ENCODE measurements at places on chromosomes 12 and 14. TPM values are rescaled to one million over a fixed set of nuclear protein-coding genes. Genes with fewer than 3 reads are reported as not detected.

DNA sequence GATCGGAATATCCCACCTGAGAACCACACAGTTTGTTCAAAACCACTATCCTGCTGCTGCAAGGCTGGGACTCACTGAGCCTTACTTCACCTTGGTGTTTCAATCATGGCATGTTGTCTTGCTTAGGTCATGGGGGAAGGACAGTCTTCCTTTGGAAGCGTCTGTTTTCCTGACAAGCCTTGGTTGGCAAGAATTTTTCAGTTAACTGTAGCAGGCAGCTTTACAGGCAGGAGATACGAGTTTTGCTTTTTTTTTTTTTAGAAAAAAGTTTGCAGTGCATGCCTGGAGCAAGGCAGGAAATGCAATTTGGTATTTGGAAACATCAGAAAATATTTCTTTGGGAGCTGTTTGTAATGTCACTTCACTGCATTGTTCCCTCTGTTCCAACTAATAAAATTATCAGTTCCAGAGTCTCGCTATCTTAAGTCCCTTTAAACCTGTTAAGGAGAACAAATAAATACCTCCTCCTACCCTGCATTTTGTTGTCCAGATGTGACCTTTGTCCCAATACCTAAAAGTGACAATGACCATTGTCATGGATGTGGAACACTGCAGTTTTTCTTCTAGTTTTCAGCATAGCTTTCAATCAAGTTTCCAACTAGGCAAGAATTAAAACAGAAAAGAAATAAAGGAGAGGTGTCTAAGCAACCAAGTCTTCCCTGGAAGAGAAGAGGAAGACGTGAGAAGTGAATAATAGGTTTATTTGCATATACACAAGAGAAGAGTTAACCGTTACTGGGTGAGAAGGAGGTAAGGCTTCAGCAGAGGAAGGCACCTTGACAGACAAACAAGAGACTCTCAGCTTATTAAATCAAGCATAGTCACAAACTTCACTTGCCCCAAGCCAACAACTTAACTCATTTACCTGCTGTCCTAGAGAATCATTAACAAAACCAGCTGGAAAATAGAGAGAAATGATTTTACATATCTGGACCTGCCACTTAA is 71.4 kb upstream of the ACTN1 start:
- DNase-seq, result no peak
- H3K27me3 ChIP-seq, result no peaks in the 10 kb centered on the region
- peaks cover 35% of the 10 kb centered on the region for H3K4me1 ChIP-seq

DNA sequence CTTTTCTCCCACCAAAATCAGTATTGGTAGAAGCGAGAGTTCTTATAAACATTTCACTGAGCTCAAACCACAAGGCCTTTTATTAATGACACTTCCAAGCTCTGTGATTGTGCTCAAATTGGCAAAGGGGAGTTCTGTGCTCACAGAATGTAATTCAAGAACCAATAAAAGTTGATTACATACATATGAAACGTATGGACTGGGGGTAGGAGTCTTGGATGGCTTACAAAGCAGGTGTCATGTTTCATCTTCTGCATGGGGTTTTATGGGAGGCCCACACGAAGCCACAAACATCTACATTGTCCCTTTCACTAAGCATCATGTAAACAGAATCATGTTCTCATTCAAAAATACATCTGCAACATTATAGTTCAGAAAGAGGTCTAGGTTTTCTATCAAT is 828.3 kb downstream of the VRK1 start:
- H3K27me3 ChIP-seq, result no peaks in the 10 kb centered on the region
- no peaks in the 10 kb centered on the region for H3K4me1 ChIP-seq
- no peaks in the 10 kb centered on the region for H3K36me3 ChIP-seq

ANO2 gene
- total RNA-seq, result 6.0 TPM

NINJ2 gene
- total RNA-seq, result not detected

DNA sequence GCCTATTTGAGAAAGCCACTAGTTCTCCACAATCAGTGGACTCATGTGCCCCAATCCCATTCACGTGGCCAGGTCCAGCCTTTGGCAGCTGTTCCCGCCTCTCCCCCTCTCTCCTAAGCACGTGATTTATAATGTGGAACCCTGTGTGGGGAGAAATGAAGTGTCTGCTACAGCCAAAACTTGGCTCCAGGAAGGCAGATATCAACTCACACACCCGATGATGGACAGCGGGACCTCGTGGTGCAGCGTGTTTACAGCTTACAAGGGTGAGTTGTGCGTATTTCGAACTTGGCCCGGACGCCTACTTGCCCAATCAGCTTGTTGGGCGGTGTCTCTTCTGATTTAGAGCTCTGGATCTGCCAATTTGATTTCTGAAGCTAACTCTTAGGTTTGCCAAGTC is 38.1 kb upstream of the FAM181A start:
- no peak for DNase-seq
- no peaks in the 10 kb centered on the region for H3K27me3 ChIP-seq
- no peak overlapping the region for H3K27ac ChIP-seq
- H3K36me3 ChIP-seq, result no peaks in the 10 kb centered on the region
- H3K4me3 ChIP-seq, result no peak overlapping the region
- H3K4me1 ChIP-seq, result peaks cover 3% of the 10 kb centered on the region

GRCh38 chr12:113120670-113121370 is 14.7 kb downstream of the RASAL1 start:
- no peaks in the 10 kb centered on the region for H3K36me3 ChIP-seq
- H3K4me3 ChIP-seq, result no peak overlapping the region
- no peak overlapping the region for H3K27ac ChIP-seq
- no peaks in the 10 kb centered on the region for H3K27me3 ChIP-seq
- no peaks in the 10 kb centered on the region for H3K4me1 ChIP-seq
- DNase-seq, result no peak

- H3K4me3 ChIP-seq, result no peak overlapping the region
- DNase-seq, result no peak
- H3K27ac ChIP-seq, result no peak overlapping the region
- no peaks in the 10 kb centered on the region for H3K27me3 ChIP-seq
- H3K4me1 ChIP-seq, result no peaks in the 10 kb centered on the region
Observed at GRCh38 chr12:116471544-116471943, 87.6 kb upstream of the MAP1LC3B2 start.

LHX5 gene
- not detected for total RNA-seq

- H3K4me3 ChIP-seq, result peak overlapping the region; percentile 31
- H3K4me1 ChIP-seq, result peaks cover 19% of the 10 kb centered on the region
- no peaks in the 10 kb centered on the region for H3K27me3 ChIP-seq
Observed at GRCh38 chr12:56631790-56632700, 1.9 kb upstream of the BAZ2A start.

Data from ovary (tissue), 10 donors.